CD4-positive, alpha-beta T cell treated with Interleukin-2 at 100 ng/mL for 4 hours (primary cell): ENCODE measurements at places on chromosomes 3 and 15.

DNA sequence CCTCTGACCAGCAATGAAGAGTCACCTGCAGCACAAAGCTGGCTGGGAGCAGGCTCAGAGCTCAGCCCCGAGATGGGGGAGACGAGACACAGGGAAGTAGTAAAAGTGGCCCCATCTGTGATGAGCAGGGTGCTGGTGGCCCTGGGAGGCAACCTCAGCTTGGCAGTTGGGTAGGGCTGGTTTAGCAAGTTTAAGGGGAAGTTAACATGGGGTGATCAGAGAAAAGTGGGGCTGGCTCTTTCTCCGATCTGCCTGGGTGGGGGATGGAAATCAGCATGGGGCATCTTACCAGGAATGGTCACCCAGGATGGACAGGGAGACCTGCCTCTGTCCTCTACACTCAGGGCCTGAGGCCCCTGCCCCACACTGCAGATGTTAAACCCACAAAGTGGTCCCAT lies 29.9 kb upstream of the SFMBT1 start:
- DNase-seq = no peak

- DNase-seq = no peak
These were observed 361.4 kb upstream of the ICE2 start for GRCh38 chr15:60840306-60840702.

DNA sequence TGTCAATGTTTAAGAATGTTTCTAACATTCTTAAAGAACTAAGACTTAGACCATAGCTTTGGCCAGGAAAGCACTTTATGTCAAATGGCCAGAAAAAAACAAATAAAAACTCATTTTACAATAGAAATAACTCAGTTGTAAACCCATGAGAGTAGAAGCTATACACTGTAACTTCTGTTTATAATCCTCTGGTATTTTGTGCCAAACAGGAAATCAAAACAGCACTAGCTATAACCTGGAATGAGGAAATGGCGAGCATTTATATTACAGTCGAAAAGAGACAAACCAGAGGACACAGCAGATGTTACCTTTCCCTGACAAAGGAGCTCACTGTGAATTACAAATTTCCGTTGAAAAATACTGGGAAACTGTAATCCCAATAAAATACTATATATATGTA lies 10.3 kb downstream of the GK5 start:
- no peak for DNase-seq

DNA sequence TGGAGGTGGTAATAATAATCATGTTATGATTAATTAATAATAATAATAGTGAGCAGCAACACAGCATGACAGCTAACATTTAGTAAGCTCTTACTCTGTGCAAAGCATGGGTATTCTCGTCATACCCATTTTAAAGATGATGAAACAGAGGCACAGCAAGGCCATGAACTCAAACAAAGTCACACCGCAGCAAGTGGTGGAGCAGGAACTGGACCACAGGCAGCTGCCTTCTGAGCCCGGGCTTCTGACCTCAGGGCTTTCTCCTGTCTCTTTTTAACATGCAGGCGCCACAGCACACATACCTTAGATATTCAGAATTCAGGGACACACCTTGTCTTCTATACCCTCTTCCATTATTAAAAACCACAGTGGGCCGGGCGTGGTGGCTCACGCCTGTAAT lies 50.7 kb upstream of the SPATA12 start:
- no peak for DNase-seq

DNA sequence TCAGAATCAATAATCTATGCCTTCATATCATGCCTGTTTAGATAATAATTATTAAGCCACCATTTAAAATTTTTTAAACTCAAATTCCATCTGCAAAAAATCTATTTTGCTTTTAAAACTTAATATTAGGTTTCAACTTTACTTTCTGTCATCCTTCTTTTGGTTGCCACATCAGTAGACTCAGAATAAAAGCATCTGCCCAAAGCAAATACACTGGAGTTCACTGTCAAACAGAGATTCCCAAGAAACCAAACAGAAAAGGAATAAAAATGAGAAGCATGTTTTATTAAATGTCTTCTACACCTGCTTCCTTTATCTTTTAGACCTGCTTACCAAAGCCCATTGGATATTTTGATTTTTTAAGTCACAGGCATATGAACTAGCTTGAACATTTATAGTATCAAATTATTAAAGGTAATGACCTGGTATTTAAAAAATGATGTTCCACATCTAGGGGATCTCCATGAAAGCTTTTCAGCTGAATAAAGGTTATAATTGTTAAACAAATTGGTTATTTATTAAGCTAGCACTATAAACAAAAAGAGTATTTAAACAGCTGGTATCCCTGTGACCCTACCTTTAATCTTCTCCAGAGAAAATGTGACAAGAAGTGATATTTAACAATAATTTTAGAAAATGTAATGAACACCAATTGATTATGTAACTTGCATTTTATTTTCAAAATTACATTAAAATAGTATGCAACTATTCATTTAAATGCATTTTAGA lies 62.5 kb downstream of the ALCAM start:
- DNase-seq = no peak

- DNase-seq = no peak
These were observed 340.4 kb upstream of the KCNMB2 start for GRCh38 chr3:178195824-178196223.

- DNase-seq = no peak
These were observed 135.5 kb downstream of the CNTN6 start for GRCh38 chr3:1228289-1228688.
